ENCODE measurements at places on chromosomes 7 and 10. TPM values are rescaled to one million over a fixed set of nuclear protein-coding genes. Genes with fewer than 3 reads are reported as not detected.

KLF14 gene
- 0.16 TPM for total RNA-seq

LRRD1 gene
- 0.44 TPM for total RNA-seq

MKI67 gene
- 16.4 TPM for total RNA-seq

PRLHR gene
- total RNA-seq: not detected

TM9SF3 gene
- total RNA-seq: 121 TPM

ZNF467 gene
- 4.6 TPM for total RNA-seq

ADCYAP1R1 gene
- 8.5 TPM for total RNA-seq

GIMAP6 gene
- 11.7 TPM for total RNA-seq

NFE2L3 gene
- 3.7 TPM for total RNA-seq

PRKCQ gene
- total RNA-seq: 8.7 TPM

MYL10 gene
- total RNA-seq: 3.8 TPM

SCART1 gene
- total RNA-seq: 2.9 TPM

MKX gene
- total RNA-seq: 13.1 TPM

SSC4D gene
- total RNA-seq: 1.5 TPM

C10orf105 gene
- total RNA-seq: 0.11 TPM

FAM24B gene
- total RNA-seq: 5.3 TPM

CALHM1 gene
- not detected for total RNA-seq

OR6V1 gene
- not detected for total RNA-seq

TMEM236 gene
- total RNA-seq: 0.44 TPM

ATOH7 gene
- 11.4 TPM for total RNA-seq

STK17A gene
- 16.1 TPM for total RNA-seq

TRPV6 gene
- 0.55 TPM for total RNA-seq

PTEN gene
- total RNA-seq: 218 TPM

OR2F2 gene
- not detected for total RNA-seq

WEE2 gene
- 0.27 TPM for total RNA-seq

MEST gene
- total RNA-seq: 337 TPM

CRTAC1 gene
- 19.3 TPM for total RNA-seq

CBX3 gene
- 194 TPM for total RNA-seq

CLEC5A gene
- 0.49 TPM for total RNA-seq

EFCAB10 gene
- 0.99 TPM for total RNA-seq
